Vagina (tissue), 2 donors: ENCODE measurements at places on chromosomes 2 and 18. TPM values are rescaled to one million over a fixed set of nuclear protein-coding genes. Genes with fewer than 3 reads are reported as not detected.

The EHBP1 gene
- 97.7 TPM for total RNA-seq

The CABLES1 gene
- total RNA-seq, result 39.3 TPM

DNA sequence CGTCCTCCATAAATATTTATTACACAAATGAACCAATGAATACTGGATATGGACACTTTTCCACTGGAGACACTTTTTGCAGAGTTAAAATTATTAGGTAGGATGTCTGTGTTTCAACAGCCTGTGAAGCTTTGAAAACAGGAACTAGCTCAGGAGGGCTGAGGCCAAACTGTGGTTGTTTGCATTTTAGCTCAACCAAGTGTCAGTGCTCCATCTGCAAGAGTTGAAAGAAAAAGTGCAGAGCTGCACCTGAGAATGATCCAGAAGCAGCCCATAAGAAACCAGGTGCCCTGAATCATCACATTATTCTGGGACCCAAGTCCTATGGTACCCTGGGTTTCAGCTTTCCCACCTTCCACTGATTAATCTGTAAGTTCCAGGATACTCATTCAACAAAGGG is 180.4 kb downstream of the TRIB2 start:
- H3K4me1 ChIP-seq, result peaks cover 8% of the 10 kb centered on the region
- H3K4me3 ChIP-seq, result no peak overlapping the region
- H3K36me3 ChIP-seq, result no peaks in the 10 kb centered on the region
- peak overlapping the region; percentile 25 for H3K27ac ChIP-seq
- DNase-seq, result no peak

DNA sequence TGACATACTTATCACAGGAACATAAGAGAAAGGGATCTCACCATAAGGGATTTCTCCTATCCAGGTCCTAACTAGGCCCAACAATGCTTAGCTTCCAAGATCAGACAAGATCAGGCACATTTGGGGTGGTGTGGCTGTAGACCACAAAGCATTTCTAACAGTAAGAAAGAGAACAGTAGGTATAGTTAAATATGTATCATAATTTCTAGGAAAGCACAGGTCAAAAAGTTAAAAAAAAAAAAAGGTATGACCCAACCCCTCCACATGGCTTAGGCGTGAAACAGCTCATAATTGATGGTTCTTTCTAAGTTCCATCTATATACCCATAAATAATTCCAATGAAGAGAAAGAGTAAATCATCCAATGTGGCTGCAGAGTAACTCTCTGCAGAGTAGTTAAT is 6.9 kb downstream of the PRKD3 start:
- H3K27me3 ChIP-seq, result no peaks in the 10 kb centered on the region
- peaks cover 42% of the 10 kb centered on the region for H3K4me1 ChIP-seq
- no peak for DNase-seq
- no peak overlapping the region for H3K4me3 ChIP-seq

The LOXL3 gene
- total RNA-seq, result 6.1 TPM

DNA sequence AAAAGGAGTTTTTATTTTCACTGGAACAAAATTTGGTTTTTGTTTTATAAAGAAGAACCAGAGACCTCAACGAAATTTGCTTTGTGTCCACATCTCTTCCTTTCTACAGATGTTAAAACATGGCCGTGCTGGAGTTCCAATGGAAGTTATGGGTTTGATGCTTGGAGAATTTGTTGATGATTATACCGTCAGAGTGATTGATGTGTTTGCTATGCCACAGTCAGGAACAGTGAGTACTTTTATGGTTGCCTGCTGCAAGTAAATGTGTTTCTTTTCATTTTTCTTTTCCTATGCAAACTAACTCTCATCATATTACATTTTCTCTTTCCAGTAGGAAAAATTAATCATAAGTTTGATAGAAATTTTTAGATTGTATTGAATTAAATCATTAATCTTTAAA is 48.4 kb upstream of the TBR1 start:
- no peak overlapping the region for H3K4me3 ChIP-seq
- H3K27ac ChIP-seq, result no peak overlapping the region
- DNase-seq, result no peak
- no peaks in the 10 kb centered on the region for H3K36me3 ChIP-seq
- H3K4me1 ChIP-seq, result no peaks in the 10 kb centered on the region

DNA sequence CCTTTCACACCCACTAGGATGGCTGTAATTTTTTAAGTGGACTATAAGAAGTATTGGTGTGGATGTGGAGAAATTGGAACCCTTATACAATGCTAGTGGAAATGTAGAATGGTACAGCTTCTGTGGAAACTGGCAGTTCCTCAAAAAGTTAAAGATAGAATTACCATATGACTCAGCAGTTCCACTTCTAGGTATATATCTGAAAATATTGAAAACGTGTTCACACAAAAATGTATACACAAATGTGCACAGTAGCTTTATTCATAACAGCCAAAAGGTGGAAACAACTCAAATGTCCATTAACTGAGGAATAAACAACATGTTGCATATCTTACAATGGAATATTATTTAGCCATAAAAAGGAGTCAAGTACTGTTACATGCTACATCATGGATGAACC is 17.7 kb downstream of the TANK start:
- H3K36me3 ChIP-seq, result peaks cover 22% of the 10 kb centered on the region
- no peak overlapping the region for H3K27ac ChIP-seq
- no peak for DNase-seq
- H3K4me1 ChIP-seq, result peaks cover 11% of the 10 kb centered on the region

- H3K27ac ChIP-seq, result no peak overlapping the region
- no peaks in the 10 kb centered on the region for H3K4me1 ChIP-seq
- no peak for DNase-seq
- no peak overlapping the region for H3K4me3 ChIP-seq
- no peaks in the 10 kb centered on the region for H3K27me3 ChIP-seq
- no peaks in the 10 kb centered on the region for H3K36me3 ChIP-seq
Measured at GRCh38 chr2:104321796-104322349, 532.0 kb upstream of the POU3F3 start.

The MYOM1 gene
- total RNA-seq, result 1.2 TPM

DNA sequence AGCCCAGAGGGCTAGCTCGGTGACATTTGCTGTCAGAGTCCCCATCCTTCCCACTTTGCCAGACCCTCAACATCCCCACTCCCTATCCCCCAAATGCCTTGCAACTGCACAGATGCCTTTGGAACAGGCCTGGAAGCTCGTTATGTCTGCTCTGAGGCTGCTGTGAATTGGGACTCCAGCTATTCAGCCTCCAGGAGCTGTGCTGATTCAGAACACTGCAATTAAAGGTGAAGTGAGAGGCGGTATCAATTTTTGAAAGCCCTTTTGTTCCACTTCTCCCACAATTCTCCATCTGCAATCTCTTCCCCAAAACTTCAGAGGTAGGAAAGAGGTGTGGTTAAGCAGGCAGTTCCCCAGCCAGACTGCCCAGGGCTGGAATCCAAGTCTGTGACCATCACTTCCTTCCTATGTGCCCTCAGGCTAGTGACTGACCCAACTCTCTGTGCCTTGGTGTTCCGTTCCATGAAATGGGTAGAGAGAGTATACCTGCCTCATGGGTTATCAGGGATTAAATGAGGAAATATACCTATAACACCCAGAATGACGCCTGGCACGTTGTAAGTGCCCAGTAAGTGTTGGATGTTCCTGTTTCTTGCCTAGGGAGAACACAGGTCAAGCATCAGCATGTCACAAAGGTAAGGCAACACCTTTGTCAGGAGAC is 17.5 kb downstream of the NOSTRIN start:
- no peak for DNase-seq
- no peak overlapping the region for H3K27ac ChIP-seq
- H3K4me3 ChIP-seq, result no peak overlapping the region
- H3K36me3 ChIP-seq, result no peaks in the 10 kb centered on the region
- no peaks in the 10 kb centered on the region for H3K4me1 ChIP-seq
- H3K27me3 ChIP-seq, result no peaks in the 10 kb centered on the region

DNA sequence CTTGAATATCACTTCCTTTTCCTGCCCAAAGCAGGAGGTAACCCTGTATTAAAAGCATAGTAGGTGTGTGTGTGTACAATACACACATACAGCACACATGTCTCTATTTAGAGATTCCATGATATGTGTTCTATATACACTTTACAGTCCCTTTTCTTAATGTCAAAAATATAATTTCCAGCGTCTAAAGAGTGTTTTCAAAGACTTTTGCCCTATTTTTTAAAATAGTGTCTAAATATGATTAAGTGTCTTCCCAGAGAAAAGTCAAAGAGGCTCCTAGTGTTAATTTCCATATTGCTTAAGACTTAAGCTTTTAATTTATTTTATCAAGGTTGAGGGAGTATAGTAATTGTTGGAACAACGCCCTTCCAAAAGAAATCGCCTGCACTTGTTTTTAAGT is 420.3 kb upstream of the POU3F3 start:
- H3K4me1 ChIP-seq, result no peaks in the 10 kb centered on the region
- H3K27me3 ChIP-seq, result no peaks in the 10 kb centered on the region
- no peak overlapping the region for H3K4me3 ChIP-seq
- DNase-seq, result no peak
- no peak overlapping the region for H3K27ac ChIP-seq

The ITGB6 gene
- total RNA-seq, result 17.2 TPM

The NR4A2 gene
- 17.2 TPM for total RNA-seq

The ARMC9 gene
- total RNA-seq, result 16.0 TPM

The DPP10 gene
- not detected for total RNA-seq

GRCh38 chr2:14199040-14199439 is 433.5 kb upstream of the LRATD1 start:
- no peaks in the 10 kb centered on the region for H3K36me3 ChIP-seq
- no peaks in the 10 kb centered on the region for H3K27me3 ChIP-seq
- H3K27ac ChIP-seq, result no peak overlapping the region
- no peak overlapping the region for H3K4me3 ChIP-seq

GRCh38 chr2:207255565-207256470 is 90.1 kb upstream of the KLF7 start:
- no peak overlapping the region for H3K4me3 ChIP-seq
- no peak for DNase-seq
- H3K27ac ChIP-seq, result no peak overlapping the region
- H3K4me1 ChIP-seq, result peaks cover 26% of the 10 kb centered on the region
- no peaks in the 10 kb centered on the region for H3K27me3 ChIP-seq

DNA sequence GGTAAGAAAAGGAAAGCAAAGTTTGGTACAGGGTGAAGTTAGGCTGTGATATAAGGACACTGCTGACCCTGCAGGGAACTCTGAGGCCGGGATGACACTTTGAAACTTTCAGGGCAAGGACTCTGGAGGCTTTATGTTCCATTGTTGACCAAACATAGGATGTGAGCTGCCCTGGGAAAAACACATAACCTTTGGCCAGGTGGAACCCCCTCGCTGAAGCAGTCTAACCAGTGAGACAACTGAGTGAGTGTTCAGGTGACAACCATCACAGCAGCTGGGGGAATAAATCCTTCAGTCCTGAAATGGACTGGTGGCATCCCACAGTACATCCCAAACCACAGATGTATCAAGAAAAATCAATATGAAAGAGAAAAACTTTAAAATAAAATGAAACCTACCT is 280.9 kb upstream of the CDH2 start:
- no peaks in the 10 kb centered on the region for H3K27me3 ChIP-seq
- no peaks in the 10 kb centered on the region for H3K36me3 ChIP-seq
- no peak overlapping the region for H3K4me3 ChIP-seq
- no peak overlapping the region for H3K27ac ChIP-seq
- DNase-seq, result no peak
- H3K4me1 ChIP-seq, result no peaks in the 10 kb centered on the region

The GCA gene
- total RNA-seq, result 13.5 TPM

DNA sequence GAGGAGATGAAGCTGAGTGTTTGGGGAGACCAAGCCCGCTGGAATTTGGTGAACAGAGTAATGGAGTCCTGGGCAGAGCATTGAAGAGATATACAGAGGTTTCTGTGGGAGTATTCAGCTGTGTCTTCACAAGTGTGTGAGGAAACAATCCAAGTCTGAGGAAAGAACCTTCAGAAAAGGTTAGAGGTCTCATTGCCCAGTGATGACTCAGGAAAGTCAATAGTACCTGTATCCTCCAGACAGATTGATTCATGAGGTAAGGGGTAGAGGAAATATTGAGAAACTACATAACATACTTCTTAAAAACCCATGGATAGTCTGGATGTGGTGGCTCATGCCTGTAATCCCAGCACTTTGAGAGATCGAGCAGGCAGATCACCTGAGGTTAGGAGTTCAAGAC is 392.3 kb downstream of the GALNT13 start:
- H3K4me3 ChIP-seq, result no peak overlapping the region
- no peak overlapping the region for H3K27ac ChIP-seq
- H3K27me3 ChIP-seq, result no peaks in the 10 kb centered on the region

- no peaks in the 10 kb centered on the region for H3K36me3 ChIP-seq
- DNase-seq, result no peak
- peaks cover 6% of the 10 kb centered on the region for H3K4me1 ChIP-seq
- no peaks in the 10 kb centered on the region for H3K27me3 ChIP-seq
Measured at GRCh38 chr18:58796220-58796619, 68.5 kb upstream of the ZNF532 start.

DNA sequence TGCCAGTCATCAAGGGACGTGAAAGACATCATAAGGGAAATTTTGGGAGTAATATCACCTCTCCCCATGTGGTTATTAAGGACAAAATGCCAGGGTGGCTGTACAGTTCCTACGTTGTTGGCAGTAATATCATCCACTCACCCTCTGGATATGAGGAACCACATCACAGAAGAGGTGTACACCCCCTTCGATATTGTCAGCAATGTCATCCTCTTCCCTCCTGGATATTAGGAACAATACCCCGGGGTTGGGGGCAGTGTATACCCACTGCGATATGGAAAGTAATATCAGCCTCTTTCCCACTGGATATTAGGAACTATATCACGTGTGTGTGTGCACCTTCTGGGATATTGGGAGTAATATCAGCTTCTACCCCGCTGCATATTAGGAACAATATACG is 1933.3 kb downstream of the SUCLG1 start:
- H3K27me3 ChIP-seq, result no peaks in the 10 kb centered on the region
- no peak for DNase-seq
- H3K4me1 ChIP-seq, result no peaks in the 10 kb centered on the region
- no peak overlapping the region for H3K27ac ChIP-seq
- H3K36me3 ChIP-seq, result no peaks in the 10 kb centered on the region

GRCh38 chr2:12305931-12306330 is 410.8 kb upstream of the TRIB2 start:
- H3K36me3 ChIP-seq, result no peaks in the 10 kb centered on the region
- H3K4me3 ChIP-seq, result no peak overlapping the region
- no peak overlapping the region for H3K27ac ChIP-seq
- no peak for DNase-seq
- H3K4me1 ChIP-seq, result no peaks in the 10 kb centered on the region

- no peaks in the 10 kb centered on the region for H3K4me1 ChIP-seq
- H3K27me3 ChIP-seq, result no peaks in the 10 kb centered on the region
- no peak for DNase-seq
- no peak overlapping the region for H3K4me3 ChIP-seq
- H3K36me3 ChIP-seq, result no peaks in the 10 kb centered on the region
Measured at GRCh38 chr2:41853427-41854191, 194.2 kb upstream of the PKDCC start.

DNA sequence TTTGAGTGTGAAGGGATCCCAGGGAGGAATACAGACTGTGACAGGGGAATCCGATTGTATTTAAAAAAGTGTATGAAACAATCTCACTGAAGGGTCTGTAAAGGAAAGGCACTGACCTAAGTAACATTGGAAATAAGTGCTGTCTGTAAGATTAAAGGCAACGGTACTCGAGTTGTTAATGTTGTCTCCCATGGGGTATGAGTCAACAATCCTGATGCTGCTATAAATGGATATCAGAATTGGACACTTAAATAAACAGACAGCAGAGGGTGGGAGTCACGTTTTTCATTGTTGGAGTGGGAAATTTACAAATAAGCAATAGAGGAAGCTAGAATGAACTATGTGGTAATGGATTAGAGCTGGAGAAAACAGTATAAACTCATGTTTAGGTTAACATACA is 452.4 kb upstream of the RGPD4 start:
- no peaks in the 10 kb centered on the region for H3K27me3 ChIP-seq
- H3K27ac ChIP-seq, result no peak overlapping the region
- no peaks in the 10 kb centered on the region for H3K4me1 ChIP-seq
- no peaks in the 10 kb centered on the region for H3K36me3 ChIP-seq
- DNase-seq, result no peak

The NEB gene
- total RNA-seq, result 0.98 TPM

The MRO gene
- total RNA-seq, result not detected
